8988T (cell line): ENCODE measurements at places on chromosomes 5 and 9.

DNA sequence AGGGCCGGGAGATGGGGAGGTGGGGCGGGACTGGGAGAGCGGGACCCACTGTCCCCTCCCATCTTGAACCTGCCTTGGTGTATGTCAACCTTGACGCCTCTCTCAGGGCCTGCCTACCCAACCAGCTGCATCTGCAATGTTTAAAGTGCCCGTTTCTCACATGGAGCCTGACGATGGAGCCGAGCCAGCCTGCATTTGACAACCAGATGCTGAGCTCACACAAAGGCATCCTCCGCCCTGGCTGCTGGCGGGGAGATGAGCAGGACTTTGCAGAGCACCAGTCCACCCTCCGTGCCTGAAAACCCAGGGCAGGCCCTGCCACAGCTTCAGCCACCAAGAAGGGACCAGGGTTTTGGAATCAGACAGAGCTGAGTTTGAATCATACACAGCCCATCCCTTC is 141.1 kb upstream of the SMIM23 start:
- no peak for DNase-seq

DNA sequence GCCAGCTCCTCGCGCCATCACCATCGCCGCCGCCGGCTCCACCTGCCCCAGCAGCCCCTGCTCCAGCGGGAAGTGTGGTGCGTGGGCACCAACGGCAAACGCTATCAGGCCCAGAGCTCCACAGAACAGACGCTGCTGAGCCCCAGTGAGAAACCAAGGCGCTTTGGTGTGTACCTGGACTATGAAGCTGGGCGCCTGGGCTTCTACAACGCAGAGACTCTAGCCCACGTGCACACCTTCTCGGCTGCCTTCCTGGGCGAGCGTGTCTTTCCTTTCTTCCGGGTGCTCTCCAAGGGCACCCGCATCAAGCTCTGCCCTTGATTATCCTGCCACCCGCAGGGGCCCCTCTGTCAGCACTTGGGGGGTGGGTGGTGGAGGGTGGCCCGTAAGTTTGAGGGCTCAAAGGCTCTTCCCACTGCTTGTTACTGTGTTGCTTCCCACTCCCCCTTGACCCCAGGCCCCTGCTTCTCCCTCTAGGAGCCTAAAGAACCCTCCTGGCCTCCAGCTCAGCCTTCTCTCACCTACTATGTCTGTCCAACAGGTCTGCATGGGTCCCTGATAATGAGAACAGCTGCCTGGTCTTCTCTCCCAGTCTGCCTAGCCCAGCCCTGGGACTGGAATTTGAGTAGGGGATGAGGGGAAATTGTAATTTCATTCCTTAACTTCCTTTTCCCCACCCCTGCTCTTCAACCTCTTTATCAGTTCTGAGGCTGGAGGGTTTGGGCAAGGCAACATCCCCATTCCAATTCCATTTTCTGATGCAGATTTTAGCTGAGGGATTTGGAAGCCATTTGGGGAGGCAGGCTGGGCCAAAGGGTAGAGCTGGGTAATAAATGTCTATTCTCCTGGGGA is 9.0 kb downstream of the RACK1 start:
- DNase-seq = no peak

- DNase-seq = no peak
These were observed 167.6 kb downstream of the ASTN2 start for GRCh38 chr9:117247266-117247665.

GRCh38 chr9:26833792-26834191 is 58.8 kb downstream of the CAAP1 start:
- no peak for DNase-seq
